ENCODE measurements at places on chromosomes 2 and 18.

DNA sequence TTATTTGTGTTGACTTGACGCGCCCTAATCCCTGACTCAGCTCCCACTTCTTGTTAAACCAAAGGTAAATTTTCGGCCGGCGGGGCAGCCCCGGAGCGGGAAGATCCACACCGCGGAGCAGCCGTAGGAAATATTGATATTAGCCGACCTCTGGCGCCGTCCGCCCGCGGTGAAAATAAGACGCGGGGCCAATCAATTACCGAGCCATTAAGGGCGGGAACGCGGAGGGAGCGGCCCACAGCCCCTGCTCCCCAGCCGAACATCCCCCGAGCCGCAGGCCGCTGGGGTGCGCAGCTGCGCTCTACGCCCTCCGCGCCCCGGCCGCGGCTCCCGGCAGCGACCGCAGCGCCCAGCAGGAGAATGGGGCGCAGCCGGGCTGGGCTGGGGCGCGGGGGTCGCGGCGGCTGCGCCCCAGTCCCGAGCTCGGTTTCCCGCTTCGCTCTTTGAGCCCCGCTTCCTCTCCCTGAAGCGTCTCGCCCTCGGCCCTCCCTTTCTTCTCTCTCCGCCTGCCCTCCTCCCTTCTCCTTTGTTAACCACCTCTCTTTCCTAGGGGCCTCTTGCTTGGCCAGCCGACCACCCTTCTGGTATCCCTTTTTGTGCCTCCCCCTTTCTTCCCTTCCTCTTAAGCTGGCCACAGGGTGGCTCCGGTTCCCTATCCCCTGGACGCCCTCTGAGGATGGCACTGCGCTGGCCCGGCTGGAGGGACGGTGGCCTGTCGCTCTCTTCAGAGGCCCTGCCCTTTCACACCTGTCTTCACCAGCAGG, 40.9 kb downstream of the CELF4 start:
- no peak for DNase-seq

GRCh38 chr18:52903857-52904256, 563.9 kb downstream of the DCC start:
- DNase-seq, result peak; percentile 48

DNA sequence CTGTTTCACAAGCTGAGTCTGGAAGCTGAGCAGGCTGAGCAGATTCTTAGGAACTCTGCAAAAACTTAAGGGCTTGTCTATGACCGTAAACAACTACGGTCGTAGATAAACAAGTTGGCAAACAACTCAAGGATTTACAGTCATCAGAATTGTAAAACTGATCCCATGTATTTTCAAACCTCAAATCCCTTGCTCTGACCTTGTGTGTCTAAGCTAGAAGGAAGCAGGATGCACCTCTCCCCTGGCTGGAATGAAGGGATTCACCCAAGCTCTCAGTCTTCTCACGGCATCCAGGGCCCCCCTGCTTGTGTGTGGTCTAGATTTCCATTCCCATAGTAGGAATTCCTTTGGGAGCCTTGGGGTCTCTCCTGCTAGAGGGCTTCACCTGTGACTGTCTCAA, 12.4 kb upstream of the IL1RN start:
- no peak for DNase-seq

- no peak for DNase-seq
Observed at GRCh38 chr2:109692013-109692743, 78.0 kb downstream of the SOWAHC start.

DNA sequence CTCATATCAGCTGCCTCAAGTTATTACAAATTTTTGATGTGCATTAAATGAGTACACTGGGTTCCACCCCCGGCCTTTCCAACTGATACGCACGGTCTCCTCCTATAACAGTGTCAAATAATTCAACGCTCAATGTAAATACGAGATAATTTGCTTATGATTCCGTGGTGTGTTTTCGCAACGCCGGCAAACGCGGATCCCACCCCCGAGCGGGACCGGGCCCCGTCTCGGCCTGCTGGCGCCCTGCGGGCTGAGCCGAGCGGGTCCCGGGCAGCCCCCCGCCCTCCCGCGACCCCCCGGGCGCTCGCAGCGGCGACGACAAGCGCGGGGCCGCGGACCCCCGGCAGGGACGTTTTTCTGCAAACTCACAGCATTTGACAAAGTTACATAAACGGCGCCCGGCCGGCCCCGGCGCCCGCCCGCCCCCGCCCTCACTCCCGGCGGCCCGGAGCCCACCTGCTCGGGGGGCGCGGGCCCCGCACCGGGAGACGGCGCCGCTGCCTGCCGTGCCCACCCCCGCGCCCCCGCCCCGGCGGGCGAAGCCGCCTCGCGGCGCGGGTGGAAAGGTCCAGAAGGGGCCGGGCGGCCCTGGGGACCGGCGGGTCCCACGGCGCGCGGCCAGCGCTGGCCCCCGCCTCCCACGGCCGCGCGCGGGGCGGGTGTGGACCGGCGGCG, 762 bp downstream of the HDAC4 start:
- DNase-seq, result no peak

DNA sequence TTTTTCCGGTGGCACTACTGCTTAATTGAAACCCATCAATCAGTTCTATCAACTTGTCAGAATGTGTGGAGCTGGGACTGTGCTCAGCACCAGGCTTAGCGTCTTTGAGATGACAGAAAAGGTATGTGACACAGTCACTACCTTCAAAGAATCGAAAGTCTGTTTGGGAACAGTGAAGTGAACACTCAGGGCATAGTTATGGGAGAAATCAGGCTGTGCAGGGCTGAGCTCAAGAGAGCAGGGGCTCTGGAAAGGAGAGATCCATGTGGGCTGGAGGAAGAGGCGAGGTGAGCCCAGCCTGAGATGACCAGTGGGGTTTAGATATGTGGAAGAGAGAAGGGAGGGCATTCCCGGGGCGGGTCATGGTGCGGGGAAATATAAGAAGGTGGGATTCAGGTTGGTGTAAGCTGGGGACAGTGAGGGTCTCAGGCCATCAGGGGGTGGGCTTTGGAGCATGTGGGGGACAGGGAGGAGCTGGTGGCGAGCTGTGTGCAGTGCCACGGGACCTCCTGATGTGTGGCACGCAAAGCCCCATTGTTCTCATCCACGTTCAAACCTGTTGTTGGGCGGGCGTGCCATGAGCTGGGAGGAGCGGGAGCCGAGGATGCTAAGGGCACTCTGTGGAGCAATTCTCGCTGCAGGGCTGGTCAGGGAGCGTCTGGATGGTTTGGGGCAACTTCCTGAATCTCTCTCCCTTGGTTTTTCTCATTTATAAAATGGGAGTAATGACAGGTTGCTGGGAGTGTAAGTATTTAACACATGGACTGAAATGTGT, 72.5 kb downstream of the VAPA start:
- DNase-seq, result no peak

DNA sequence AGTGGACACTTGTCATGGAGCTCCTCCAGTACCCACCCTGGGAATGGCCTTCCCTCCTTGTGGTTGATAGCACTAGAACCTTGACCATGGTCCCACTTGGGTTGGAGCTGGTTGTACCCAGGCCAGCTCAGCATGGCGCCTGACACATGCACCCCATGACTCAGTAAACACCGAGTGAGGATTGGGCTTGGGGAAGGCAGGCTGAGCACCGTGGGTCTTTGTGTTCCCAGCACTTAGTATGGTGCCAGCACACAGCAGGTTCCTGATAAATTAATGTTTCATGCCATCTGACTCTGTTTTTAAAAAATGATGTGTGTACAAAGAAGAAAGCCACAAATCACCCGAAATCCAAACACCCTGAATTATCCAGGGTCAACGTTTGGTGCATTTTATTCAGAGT, 69.8 kb downstream of the CIB4 start:
- peak; percentile 59 for DNase-seq

GRCh38 chr18:21054252-21054821, 57.3 kb downstream of the ROCK1 start:
- no peak for DNase-seq

DNA sequence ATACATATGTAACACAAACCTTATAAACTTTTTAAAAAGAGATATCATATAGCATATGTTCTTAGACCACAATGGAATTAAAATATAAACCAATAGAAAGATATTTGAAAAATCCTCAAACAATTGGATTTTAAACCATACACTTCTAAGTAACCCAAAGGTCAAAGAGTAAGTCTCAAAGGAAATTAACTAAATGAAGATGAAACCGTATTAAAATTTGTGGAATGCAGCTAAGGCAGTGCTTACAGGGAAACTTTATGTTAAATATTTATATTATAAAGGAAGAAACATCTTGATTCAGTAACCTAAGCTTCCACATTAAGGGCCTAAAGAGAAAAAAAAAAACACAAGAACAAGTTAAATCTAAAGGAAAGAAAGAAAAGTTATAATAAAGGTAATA, 966.1 kb downstream of the SLC4A3 start:
- DNase-seq, result no peak

- no peak for DNase-seq
Observed at GRCh38 chr18:70288851-70289328, at the start of gene SOCS6. TSS of gene SOCS6 (plus strand) at chr18:70289045. CDS start at chr18:70324669, 35,624 bp downstream.

DNA sequence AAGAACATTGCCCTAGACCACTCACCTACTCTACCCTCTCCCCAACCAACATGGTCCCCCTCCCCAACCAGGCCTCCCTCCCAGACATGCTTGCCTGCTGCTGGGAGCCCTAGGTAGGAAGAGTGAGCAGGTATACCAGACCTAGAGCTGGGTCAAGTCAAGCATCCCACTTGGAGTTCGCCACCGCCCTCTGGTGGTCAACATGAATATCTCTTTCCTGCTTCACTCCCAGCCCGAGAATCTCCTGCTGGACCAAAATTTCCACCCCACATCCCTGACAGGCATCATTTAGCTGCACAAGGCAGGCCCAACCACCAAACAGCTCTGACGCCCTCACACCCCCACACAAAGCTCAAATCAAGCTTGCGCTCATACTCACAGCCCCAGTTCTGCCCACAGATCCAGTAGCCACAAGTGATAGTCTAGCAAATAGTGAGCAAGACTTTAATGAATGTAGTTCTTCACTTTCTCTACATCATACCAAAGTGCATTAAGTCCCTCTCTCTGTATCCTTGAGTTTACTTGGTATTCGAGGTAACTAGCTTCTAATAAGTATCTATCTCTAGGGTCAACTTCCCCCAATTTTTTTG, 116.0 kb downstream of the TNS1 start:
- DNase-seq, result peak; percentile 8

DNA sequence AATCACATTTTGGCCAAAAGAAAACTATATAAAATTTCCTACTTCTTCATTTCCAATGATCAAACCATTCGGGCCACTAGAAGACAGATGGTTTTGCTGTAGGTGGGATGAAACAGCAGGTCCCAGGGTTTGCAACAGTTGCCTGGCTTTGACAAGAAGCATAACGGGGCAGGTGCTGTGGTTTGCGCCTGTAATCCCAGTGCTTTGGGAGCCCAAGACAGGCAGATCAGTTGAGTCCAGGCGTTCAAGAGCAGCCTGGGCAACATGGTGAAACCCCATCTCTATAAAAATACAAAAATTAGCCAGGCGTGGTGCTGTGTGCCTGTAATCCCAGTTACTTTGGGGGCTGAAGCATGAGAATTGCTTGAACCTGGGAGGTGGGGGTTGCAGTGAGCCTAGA, 81.4 kb upstream of the XPO1 start:
- DNase-seq, result no peak

- DNase-seq, result no peak
Observed at GRCh38 chr2:147076634-147077033, 768.2 kb upstream of the ACVR2A start.

- DNase-seq, result no peak
Observed at GRCh38 chr2:197500503-197501131, 438 bp downstream of the HSPE1 start.

DNA sequence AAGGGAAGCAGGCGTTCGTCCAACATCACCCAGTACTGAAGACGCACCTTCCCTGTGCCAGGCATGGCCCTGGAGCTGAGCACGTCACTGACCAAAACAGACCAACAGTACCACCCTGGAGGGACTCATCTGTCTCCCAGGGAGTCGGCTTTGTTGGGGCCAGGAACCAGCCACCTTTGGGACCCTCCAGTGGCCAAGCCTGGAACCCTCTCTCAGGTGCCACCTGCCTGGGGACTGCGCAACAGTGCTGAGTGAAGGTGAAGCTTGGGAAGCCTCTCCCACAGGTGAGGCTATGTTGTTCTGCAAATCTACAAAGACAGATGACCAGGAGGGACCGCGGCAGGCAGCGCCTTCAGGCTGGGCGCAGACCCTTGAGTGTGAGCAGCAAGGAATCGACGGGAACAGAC, 91.4 kb upstream of the OTOS start:
- DNase-seq, result no peak

GRCh38 chr2:79638410-79638809, 125.6 kb downstream of the CTNNA2 start:
- DNase-seq, result no peak

DNA sequence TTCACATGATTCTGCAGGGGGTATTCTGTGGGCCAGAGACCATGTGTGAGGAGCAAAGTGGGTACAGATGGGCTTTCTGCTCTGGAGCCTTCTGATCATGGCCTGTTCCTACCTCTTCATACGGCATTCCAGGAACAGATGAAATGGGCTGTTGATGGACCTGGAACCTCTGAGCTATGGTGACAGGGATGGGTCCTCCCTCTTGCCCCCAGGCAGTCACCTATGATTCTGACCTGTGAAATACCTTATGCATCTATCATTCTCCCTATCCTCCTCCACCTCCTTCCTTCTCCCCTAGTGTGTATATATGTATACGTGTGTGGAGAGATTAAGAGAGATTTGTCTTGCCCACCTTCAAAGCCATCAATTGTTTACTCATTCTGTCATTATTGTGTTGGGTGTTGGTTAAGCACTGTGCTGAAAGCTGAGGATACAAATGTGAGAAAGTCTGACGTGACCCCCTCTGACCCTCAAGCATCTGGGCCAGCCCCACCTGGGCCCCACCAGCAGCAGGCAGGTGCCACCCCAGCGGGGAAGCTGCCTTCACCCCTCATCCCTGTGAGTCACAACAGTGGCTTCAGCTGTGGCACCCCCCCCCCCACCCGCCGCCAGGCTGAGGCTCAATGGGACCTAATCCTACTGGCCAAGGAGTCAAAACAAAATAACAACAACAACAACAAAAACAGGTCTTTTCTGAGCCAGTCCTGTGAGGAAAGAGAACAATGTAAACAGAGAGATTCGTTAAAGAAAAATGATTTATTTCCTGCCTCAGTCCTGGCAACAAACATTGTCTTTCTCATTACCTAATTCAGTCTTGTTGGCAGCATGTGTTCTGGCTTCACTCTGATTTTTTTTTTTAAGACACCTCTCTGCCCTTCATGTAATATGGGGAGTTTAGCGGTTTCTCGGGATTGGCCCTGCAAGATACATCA, 103.8 kb upstream of the CDC42EP3 start:
- DNase-seq, result peak; percentile 51

DNA sequence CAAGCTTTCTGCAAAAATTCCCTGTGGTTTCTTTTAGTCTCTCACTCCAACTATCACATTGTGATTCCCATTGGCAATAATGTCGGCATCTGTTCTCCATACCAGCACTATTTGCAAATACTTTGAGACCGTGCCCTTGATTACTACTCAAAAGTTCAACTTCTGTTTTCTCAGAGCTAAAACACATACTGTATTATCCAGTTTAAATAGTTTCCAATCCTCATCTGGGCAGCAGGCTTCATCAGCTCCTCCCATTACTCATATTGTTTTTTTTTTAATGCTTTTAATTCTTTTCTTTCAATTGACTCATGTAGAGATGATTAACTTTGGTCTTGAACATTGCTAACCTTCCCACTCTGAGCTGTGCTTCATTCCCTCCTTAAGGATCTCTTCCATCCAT, 135.8 kb downstream of the METTL8 start:
- DNase-seq, result no peak

- DNase-seq, result no peak
Observed at GRCh38 chr2:191917430-191917881, 70.6 kb upstream of the CAVIN2 start.

Data from NCI-H446 treated with DMSO at 0.1 percent for 48 hours (cell line).